ENCODE measurements at places on chromosomes 11 and 22.

DNA sequence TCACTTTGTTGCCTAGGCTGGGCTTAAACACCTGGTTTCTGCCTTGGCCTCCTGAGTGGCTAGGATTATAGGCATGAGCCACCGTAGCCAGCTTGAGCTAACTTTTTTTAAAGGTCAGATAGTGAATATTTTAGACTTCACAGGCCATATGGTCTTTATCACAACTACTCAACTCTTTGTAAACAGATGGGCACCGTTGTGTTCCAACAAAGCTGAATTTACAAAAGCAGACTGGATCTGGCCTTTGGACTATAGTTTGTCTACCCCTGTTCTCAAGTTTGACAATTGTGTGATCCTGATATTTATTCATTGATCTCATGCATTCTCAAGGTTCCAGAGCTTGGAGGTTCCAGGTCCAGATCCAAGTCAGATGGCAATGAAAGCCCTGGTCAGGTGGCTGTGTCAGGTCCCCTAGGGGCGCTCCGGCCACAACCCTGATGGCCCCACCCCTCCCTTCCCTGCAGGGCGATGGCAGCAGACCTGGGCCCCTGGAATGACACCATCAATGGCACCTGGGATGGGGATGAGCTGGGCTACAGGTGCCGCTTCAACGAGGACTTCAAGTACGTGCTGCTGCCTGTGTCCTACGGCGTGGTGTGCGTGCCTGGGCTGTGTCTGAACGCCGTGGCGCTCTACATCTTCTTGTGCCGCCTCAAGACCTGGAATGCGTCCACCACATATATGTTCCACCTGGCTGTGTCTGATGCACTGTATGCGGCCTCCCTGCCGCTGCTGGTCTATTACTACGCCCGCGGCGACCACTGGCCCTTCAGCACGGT lies 15.8 kb downstream of the P2RY2 start:
- no peak for DNase-seq

GRCh38 chr22:39525658-39525975 lies 5.3 kb downstream of the ATF4 start:
- DNase-seq = no peak

- no peak for DNase-seq
Measured at GRCh38 chr11:117200813-117201657, 1.9 kb downstream of the TAGLN start.

- DNase-seq = no peak
Measured at GRCh38 chr11:69437001-69437875, 44.2 kb upstream of the LINC01488 start.

GRCh38 chr11:33366918-33367317 lies 109.7 kb downstream of the HIPK3 start:
- no peak for DNase-seq

- DNase-seq = no peak
Measured at GRCh38 chr22:39176143-39176713, 23.7 kb upstream of the CBX7 start.

DNA sequence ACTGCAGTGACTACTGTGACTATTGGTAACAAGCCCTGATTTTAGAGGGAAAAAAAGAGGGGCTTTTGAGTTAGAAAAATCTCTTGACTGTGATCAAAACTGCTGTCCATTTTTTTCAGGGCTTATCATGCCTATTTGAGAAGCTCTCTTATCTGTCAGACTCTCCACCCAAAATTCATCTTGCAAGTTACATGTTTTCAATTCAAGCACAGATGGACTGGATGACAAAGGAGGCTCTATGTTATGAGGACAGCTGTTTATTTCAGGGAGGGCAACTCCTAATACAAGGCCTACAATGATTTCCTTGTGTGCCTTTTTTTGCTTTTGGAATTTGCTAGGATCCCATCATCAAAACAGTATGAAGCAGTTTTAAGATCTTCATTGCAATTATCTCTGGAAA lies 35.2 kb upstream of the USP47 start:
- DNase-seq = no peak

- no peak for DNase-seq
Measured at GRCh38 chr11:75413864-75414263, 14.5 kb downstream of the RPS3 start.

DNA sequence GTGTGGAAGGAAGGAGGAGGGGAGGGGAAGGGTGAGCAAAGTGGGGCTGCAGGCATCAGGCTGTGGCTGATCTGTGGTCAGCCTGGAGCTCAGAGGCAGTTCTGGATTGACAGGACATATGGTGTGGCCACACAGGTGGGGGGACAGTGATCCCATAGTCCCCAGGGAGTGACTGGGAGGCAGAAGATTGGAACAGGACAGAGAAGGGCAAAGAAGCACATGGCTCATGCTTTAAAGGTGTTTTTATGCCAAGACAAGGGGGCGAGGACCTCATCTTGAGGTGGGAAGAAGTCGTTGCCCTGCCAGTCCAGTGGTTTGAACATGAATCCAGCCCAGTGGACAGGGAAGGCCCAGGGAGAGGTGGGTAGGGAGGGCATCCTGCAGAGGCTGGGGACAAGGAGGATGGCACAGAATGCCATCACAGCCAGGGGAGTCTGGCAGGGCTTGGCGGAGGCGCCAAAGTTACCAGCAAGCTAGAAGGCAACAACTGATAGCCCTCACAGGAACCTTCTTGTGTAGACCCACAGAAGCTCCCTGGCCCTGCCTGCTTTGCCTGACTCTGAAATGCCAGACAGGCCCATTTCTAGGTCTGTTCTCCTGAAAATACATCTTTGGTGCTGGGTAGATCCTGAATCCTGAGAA lies 3.1 kb downstream of the BET1L start:
- DNase-seq = no peak

DNA sequence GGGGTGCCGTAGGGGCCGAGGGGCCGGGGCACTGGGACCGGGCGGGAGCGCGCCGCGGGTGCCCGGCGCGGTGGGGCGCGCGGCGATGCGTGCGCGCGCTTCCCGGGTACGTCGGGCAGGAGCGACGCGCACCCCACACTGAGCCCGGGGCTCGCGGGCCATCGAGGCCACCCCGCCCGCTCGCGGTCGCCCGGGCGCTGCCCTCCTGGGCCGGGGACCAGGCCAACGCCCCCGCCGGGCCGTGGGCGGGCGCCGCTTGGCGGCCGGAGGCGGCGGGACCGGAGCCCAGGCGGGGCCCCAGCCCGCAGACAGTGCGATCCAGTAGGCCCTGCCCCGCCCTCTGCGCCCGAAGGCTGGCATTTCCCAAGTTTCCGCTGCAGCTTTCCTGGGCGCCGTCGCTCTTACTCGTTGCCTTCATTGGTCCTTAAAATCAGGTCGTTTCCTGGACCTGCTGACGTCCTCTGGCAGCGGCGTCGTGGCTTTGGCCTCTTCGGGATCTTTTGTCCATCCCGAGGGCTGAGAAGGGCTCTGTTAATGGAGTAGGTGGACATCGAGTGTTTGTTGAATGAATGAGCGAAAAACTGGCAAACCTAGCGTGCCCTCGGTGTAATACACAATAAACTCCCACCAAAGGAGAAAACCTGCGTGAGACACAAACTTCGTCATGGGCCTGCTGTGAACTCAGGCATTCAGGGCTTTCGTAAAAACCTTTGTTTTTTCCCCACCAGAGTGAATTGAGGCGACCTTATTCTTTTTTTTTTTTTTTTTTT lies 638 bp downstream of the PARVA start:
- no peak for DNase-seq

GRCh38 chr11:125872138-125872491 lies 15.4 kb upstream of the HYLS1 start:
- DNase-seq = no peak

Measured in stimulated activated CD4-positive, alpha-beta T cell treated with anti-CD3 and anti-CD28 coated beads, Interleukin-4, amount 100 ng/mL, for 48 hours (primary cell).